Fibroblast of lung (primary cell): ENCODE measurements at places on chromosomes 6 and 20. TPM values are rescaled to one million over a fixed set of nuclear protein-coding genes. Genes with fewer than 3 reads are reported as not detected.

Gene ZNF165
- polyA plus RNA-seq: 0.14 and 0.23 TPM in 2 replicates

Gene TREML2
- polyA plus RNA-seq: not detected in 2 replicates

DNA sequence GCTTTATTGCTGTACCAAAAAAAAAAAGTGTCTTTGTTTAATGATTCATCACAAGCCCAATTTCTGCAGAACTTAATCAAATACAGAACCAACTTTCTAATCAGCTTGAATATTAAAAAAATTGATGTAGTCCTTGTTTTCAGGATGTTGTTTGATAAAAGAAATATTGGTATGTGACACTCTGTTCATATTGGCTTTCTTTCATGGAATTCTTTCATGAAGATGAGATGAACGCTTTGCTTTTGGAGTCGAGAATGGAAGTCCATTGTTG, 184.3 kb downstream of the ZNF217 start:
- H3K27ac ChIP-seq: no peak overlapping the region
- no peak overlapping the region for H3K4me3 ChIP-seq
- no peaks in the 10 kb centered on the region for H3K27me3 ChIP-seq
- DNase-seq: no peak
- no peaks in the 10 kb centered on the region for H3K36me3 ChIP-seq

DNA sequence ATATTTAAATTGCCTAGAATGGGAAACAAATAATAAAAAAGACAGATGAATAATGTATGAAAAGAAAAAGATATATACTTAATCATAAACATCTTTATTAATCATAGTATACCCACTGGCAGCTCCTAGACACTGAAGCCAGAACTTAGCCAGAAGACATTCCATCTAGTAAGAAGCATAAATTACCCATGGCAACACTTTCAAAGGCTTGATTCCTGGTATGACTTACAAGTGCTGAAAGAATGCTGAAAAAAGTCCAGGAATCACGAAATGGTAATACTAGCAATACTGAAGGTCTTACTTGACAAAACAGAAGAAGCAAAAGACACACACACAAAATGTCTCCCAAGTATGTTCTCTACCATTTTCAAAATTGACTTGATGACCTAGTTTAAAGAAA, 38.0 kb downstream of the RWDD2A start:
- no peak overlapping the region for H3K4me3 ChIP-seq
- DNase-seq: peak; percentile 60

- H3K4me1 ChIP-seq: no peaks in the 10 kb centered on the region
- no peaks in the 10 kb centered on the region for H3K36me3 ChIP-seq
- no peak overlapping the region for H3K4me3 ChIP-seq
Measured at GRCh38 chr6:21965016-21965415, 331.8 kb downstream of the PRL start.

DNA sequence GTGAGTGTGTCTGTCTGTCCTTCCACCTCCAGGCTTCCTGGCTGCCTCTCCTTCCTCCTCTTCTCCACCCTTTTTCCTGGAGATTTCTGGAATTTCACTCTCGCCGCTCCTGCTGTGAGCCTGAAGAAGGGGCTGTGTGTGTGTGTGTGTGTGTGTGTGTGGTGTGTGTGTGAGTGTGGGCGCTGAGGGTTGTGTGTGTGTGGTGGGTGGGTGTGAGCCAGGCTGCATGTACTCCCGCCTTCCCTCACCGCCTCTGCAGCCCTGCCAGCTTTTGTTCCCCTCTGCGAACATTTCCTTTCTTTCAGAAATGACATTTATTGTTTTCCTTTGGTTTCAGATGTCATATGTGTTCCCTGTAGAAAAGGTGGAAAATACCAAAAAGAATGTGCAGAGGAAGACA, 76.0 kb downstream of the SRC start:
- H3K27ac ChIP-seq: no peak overlapping the region
- no peak overlapping the region for H3K4me3 ChIP-seq
- H3K4me1 ChIP-seq: no peaks in the 10 kb centered on the region
- peaks cover 36% of the 10 kb centered on the region for H3K27me3 ChIP-seq
- H3K36me3 ChIP-seq: no peaks in the 10 kb centered on the region

GRCh38 chr20:51403466-51404220, 138.9 kb downstream of the NFATC2 start:
- no peak overlapping the region for H3K4me3 ChIP-seq
- no peak overlapping the region for H3K27ac ChIP-seq
- no peaks in the 10 kb centered on the region for H3K4me1 ChIP-seq
- H3K27me3 ChIP-seq: no peaks in the 10 kb centered on the region
- no peak for DNase-seq

DNA sequence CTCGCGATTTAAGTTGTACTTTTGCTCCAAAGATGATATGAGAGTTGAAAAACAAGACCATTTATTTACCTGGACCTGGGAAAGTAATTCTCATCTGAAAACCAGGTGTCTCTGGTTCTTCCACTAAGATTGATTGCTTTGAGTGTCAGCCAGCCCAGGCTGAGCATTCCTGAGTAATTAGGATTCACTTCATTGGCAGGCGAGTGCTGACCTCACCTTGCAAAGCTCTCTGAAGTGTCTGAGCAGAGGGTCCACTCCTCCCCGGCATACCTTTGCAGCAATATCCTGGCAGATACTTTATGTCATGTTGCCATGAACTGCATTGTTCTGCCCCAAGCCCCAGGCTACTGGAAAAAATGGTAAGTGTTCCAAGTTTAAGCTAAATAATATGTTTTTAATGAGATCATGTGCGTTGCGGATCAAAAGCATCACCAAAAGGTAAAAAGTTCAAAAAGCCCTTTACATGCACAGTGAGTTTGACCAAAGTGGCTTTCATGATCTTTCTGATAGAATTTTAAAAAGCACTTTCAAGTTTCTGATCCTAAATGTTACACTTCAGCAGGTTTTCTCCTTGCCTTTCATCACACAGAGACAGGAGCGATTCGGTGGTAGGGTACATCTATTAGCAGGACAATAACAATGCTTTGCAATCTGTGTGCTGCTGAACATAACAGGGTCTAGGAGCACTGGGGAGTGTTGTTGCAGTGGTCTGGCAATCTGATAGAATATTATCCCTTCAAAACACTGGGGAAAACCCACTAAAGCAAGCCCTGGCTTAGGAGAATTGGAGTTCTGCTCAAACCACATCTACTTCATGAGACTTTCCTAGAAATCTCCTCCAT, 127.8 kb upstream of the EEF1E1 start:
- no peak overlapping the region for H3K4me3 ChIP-seq
- no peaks in the 10 kb centered on the region for H3K36me3 ChIP-seq
- no peak for DNase-seq
- H3K27ac ChIP-seq: no peak overlapping the region
- no peaks in the 10 kb centered on the region for H3K27me3 ChIP-seq

DNA sequence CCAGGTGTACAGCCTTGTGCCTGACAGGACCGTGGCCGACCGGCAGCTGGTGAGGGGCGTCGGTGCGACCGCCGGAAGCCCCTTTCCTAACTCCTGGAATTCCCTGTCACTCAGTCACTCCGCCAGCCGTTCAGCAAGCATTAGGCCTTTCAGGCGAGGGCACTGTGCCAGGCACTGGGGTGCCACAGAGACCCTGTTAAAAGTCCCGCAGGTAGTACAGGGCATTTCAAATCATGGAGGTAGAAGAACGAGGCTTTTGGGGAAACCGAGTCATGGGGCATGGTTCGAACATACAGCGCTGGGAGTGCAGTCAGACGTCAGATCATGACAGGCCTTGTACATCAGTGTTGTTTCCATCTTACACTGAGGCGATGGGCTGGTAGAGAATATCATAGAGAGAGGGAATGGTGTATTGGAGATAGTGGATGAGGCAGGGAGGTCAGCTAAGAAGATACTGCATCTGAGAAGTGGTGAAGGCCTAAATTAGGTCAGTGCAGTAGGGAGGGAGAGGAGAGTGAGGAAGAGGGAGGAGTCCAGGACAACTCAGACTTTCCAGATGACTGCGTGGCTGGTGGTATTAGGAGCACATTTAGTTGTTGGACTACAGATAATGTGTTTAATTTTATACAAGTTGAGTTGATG, 892 bp upstream of the DXO start:
- H3K27ac ChIP-seq: peak overlapping the region; percentile 100
- peak; percentile 25 for DNase-seq
- H3K27me3 ChIP-seq: no peaks in the 10 kb centered on the region
- H3K36me3 ChIP-seq: peaks cover 21% of the 10 kb centered on the region
- peak overlapping the region; percentile 84 for H3K4me3 ChIP-seq
